Left kidney (tissue), 8 donors: ENCODE measurements at places on chromosomes 11 and 22. TPM values are rescaled to one million over a fixed set of nuclear protein-coding genes. Genes with fewer than 3 reads are reported as not detected.

Gene SLC22A12
- polyA plus RNA-seq: 3.8 TPM

DNA sequence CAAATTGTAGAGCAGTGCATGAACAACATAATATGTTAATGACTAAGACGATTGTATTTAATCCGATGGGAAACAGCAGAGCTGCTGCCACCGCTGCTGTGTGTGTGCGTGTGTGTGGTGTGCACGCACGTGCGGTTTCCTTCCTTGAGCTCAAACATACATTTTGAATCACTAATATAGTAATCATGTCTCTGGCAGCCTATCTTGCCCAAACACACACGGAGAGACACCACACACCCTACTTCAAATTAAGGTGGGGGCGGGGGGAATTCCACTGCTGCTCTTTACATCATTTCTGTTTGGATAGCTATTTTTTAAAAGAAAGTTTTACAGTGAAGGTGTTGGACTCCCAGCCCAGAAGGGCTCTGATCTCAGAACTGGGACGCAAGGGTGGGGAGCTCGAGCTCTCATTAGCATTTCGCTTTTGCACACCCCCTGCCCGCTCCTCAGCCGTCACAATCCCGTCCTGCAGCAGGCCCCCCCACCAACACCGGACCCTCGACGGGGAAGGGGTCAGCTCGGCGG is 651 bp upstream of the FAM83F start:
- DNase-seq: no peak

DNA sequence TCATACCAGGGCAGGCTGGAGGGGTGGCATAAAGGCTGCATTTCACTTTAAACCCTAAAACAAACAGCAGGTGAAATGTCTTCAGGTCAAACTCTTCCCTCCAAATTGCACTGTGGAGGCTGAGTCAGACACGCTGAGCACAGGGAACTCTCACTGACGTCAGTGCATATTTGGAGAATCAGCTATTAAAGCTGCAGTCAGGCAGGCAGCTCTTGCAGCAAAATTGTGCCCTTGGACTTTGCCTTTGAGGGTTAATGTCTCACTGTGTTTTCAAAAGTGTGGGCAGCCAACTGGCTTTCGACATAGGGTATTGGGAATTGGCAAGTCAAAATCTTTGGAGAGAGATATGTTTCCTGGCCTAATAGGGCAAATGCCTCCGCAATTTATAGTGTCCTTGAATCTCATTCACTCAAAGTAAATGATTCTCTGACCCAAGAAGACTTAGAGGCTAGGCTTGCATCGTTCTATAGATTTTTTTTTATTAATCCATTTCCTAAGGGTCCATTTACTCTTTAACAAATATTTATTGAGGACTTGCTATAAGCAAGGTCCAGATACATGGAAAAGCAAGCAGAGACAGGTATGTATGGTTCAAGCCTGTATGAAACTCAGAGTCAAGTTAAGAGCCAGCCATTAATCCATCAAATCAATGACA is 27.7 kb upstream of the SMCO4 start:
- DNase-seq: no peak

GRCh38 chr11:72430741-72431570 is 3.4 kb downstream of the CLPB start:
- no peak for DNase-seq

GRCh38 chr11:125903711-125904659 is at the start of gene DDX25:
TSS of gene DDX25 (plus strand) at chr11:125904508. CDS start at chr11:125904518, 10 bp downstream.
- peak; percentile 41 for DNase-seq

DNA sequence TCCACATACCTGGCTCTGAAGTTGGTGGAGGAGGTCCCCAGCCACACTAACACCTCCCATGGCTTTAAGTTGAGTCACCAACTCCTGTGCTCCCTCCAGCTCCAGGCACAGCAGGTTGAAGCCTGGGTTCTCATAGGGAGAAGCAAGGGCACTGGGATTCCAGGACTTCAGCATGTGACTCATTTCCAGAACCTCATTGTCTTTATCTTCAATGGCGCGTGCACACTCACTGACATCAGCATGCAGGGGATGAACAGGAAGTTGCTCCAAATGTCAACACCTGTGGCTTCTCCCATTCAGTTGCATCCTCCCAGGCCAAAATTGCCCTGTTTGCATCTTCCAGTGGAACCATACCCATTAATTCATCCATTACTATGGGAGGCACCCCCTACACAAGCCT is 5.8 kb upstream of the UBQLNL start:
- DNase-seq: no peak

DNA sequence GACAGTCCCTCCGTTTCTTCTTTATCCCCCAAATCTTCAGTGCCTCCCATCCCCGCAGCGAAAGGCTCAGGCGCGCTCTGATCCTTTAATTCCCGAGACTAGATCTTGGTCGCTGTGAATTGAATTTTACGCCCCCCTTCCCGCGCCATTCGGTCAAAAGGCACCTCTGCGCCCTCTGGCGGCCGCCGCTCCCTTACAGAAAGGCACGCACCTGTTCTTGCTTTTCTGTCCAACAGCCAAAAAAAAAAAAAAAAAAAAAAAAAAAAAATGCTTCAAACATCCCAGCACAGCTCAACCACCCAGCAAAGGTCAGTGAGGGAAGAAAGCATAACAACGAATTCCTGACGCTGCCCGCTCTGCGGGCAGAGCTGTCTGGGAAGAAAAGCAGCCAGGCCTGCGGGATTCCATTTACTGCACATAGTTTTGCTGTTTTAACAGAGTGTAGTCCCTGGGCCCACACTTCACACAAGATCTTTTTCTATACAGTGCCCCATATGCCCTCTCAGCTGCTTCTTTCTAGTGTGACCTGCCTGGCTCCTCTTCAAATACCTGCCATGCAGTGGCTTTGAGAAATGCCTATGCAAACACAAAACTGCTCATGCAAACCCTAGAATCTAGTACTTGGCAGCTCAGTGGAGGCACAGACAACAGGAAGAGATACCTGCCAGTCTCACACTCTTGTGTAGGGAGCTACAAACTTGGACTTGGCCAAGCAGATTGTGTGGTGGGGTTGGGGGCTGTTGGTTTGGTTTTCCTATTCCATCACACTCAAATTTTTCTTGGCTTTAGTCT is 1.3 kb upstream of the ESAM start:
- peak; percentile 85 for DNase-seq

GRCh38 chr11:129960216-129961214 is 42.1 kb downstream of the PRDM10 start:
- no peak for DNase-seq

GRCh38 chr11:31651208-31651607 is 141.6 kb downstream of the ELP4 start:
- no peak for DNase-seq

DNA sequence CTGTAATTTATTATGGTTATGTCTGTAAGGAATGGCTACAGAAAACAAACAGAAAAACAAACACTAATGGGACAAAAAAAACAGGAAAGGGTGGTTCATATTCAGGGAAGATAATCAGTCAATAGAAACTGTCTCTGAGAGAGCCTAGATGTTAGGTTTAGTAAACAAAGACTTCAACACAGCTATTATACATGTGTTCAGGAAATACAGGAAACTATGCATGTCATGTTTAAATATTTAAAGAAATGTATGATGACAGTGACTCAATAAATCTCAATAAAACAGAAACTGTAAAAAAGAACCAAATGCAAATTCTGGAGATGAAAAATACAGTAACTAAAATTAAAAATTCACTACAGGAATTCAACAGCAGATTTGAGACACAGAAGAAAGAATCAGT is 76.0 kb downstream of the PACS1 start:
- DNase-seq: no peak

GRCh38 chr11:23873406-23873805 is 623.4 kb upstream of the LUZP2 start:
- DNase-seq: no peak
